ENCODE measurements at places on chromosomes 6 and 20.
A peak's percentile ranks its signal among the peaks of the same experiment; 100 is the strongest.

DNA sequence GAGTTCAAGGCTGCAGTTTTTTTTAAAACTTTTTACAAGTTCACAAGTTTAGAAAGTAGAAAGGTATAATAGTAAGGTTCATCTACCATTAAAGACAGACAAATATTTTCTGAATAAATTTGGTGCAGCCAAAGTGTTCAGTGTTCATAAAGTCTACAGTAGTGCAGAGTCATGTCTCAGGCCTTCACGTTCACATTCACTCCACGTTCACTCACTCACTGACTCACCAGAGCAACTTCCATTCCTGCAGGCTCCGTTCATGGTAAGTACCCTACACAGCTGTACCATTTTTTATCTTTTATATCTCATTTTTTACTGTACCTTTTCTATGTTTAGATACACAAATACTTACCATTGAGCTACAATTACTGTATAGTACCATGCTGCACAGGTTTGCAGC is 67.6 kb downstream of the B4GALT5 start:
- DNase-seq = no peak

GRCh38 chr20:50020288-50020687 is 37.5 kb downstream of the SNAI1 start:
- DNase-seq = no peak

- no peak for DNase-seq
Measured at GRCh38 chr6:91485047-91485446, 898.2 kb upstream of the MAP3K7 start.

- DNase-seq = no peak
Measured at GRCh38 chr6:67210450-67210849, 1424.6 kb upstream of the ADGRB3 start.

DNA sequence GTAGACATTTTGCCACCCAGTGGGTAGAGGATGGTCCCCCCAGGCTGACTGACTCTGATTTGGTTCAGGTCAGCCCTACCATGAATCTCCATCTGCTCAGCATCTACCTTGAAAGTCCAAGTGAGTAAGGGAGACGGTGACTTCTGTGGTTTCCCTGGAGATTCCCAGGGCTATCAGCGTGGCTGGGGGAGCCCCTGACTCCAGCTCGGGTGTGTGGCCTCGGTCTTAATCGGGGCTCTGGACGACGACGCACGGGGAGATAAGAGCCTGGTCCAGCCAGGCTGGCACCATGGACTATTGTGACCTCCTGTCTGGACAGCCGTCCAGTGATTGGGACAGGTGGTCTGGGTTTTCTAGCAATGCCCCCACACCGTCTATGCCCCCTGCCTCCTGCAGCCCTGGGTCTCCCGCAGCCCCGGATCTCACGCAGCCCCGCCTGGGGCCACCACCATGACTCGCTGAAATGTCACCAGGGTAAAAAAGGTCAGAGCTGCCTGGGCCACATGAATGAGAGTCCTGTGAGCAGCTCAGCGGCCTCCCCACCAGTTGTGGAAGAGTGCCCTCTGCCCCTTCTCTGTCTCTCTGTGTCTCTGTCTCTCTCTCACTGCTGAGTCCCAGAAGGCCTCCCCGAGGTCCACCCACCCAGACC is 47.1 kb upstream of the GATA5 start:
- no peak for DNase-seq

GRCh38 chr6:16936893-16937292 is 165.0 kb upstream of the STMND1 start:
- no peak for DNase-seq

- DNase-seq = no peak
Measured at GRCh38 chr20:53635221-53635620, 41.6 kb upstream of the ZNF217 start.

- DNase-seq = no peak
Measured at GRCh38 chr20:13756551-13756950, 28.2 kb downstream of the ESF1 start.

- DNase-seq = no peak
Measured at GRCh38 chr6:96002576-96002910, 13.2 kb upstream of the FUT9 start.

- DNase-seq = no peak
Measured at GRCh38 chr6:136084403-136084802, 165.7 kb downstream of the MTFR2 start.

DNA sequence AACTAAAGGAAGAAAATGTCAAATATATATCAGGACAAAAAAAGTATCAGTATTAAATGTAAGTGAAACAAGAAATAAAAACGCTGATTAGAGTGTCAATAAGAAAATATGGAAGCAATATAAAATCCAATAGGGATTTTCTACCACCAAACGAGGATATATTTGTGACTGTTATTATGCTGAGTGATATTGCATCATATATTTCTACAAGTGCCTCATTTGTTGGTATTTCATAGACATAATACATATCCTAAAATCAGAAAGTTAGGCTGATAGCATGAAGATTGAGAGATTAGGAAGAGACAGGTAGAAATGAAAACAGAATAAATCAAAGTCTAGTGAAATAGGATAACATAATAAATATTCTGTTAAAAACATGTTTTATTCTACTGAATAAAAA is 429.2 kb upstream of the IRAK1BP1 start:
- no peak for DNase-seq

GRCh38 chr6:164035900-164036485 is 621.5 kb downstream of the QKI start:
- DNase-seq = no peak

- DNase-seq = no peak
Measured at GRCh38 chr6:22142856-22143255, 154.0 kb downstream of the PRL start.

- no peak for DNase-seq
Measured at GRCh38 chr20:21214431-21214830, 88.5 kb downstream of the KIZ start.

- no peak for DNase-seq
Measured at GRCh38 chr20:53395188-53395923, 198.3 kb downstream of the ZNF217 start.

DNA sequence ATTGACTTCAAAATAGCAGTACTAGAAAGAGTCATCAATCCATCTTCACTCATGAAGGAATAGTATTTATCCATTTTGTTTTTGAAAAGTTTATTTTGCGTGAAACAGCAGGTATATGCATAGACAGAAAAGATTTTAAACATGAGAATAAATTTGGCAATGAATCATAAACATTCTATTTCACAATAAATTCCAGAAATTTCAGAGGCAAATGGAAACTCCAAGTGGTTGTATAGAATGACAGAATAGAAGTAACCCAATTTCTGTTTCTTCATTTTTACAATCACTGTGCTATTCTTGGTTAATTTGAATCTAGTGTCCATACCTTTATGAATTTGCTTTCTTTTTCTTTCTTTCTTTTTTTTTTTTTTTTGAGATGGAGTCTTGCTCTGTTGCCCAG is 173.0 kb upstream of the ECI2 start:
- DNase-seq = no peak

GRCh38 chr6:132768051-132768517 is 10.4 kb upstream of the VNN2 start:
- peak; percentile 5 for DNase-seq

- no peak for DNase-seq
Measured at GRCh38 chr6:40672087-40672486, 84.9 kb upstream of the LRFN2 start.

DNA sequence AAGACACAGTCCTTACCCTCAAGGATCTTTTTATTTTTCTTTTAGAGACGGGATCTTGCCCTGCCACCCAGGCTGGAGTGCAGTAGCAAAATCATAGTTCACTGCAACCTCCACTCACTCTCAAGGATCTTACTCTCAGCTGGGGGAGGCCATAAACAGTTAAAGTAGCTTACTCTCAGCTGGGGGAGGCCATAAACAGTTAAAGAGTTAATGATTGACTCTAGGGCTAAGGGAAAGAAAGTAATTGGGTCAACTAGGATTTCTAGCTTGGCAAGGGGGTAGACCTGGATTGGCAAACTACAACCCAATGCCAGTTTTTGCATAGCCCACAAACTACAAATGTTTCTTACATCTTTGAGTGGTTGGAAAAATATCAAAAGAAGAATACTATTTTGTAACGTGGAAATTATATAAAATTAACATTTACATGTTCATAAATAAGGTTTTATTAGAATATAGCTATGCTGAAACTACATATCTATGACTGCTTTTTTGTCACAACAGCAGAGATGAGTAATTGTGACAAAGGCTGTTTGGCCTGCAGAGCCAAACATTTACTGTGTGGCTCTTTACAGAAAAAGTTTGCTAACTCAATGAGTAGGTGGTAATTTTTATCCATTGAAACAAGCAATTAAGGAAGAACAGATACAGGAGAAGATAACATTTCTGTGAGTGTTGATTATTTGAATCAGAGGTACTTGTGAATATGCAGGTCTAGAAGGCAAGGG is 46.4 kb downstream of the PTPRA start:
- no peak for DNase-seq

GRCh38 chr6:57469072-57469471 is 151.6 kb downstream of the PRIM2 start:
- DNase-seq = no peak

DNA sequence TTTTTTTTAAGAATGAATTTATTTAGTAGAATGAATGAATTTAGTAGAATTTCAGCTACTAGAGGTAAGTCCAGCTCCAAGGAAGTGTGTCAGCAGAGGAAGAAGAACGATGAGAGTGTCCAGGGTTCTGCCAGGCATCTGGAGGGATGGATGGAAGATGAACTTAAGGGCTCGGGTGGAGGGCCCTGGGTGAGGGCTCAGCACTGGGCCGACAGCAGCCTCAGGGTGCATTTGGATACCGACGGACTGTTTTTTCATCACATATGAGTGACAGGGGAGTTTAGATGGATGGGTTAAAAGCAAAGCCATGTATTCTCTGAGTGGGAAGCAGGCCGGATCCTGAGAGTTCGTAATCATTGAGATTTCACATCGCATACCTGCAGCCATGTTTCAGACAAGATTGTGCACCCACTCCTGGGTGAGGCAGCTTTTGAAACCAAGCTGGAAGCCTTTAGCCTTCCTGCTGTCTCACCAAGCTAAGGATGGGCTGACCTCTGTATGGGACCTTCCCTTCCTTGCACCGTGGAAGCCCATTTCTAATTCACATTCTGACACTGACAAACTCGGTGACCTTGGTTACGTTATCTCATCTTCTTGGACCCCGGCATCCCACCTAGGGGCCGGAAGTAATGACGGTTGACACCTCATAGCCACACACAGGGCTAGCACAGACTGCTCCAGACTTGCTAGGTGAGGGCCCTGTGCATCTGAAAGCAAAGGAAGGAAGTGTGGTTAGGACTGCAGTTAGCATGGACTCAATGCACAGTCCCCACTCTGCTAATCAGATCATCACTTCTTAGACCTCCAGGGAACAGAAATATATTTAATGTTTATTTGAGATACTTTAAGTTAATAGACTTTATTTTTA is 228.5 kb downstream of the SLC24A3 start:
- no peak for DNase-seq

GRCh38 chr6:157229132-157229618 is 94.1 kb downstream of the TMEM242 start:
- DNase-seq = no peak

GRCh38 chr6:106981926-106982325 is 7.4 kb upstream of the CD24 start:
- DNase-seq = no peak

DNA sequence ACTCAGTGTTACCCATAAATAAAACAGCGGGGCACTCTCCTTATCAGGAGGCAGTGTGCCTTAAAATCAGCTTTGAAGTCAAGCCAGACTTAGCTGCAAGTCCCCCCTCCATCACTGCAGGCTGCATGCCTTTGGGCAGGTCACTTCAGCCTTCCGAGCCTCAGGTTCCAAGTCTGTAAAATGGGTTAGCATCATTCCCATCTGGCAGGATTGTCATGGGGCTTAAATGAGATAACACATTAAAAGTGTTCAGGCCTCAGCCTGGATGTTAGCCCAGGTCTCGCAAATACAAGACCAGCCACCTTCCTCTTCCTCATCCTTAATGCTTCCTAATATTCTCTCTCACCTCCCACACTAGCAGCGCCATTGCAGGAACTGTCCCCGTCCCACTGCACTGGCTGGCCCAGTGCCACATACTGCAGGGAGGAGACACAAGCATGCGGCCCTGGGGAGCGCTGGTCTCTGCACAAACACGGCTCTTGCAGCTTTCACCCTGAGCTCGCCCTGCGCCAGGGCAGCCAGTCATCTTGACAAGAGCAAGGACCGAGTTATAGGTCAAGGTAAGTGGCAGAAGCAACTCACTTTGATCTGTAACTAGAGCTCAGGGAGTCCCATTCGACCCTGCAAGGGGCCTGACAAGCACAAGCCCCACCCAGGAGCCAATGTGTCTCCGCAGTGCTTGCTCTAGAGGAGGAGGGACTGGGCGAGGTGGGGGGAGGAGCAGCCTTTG is 564.6 kb upstream of the AGPAT4 start:
- no peak for DNase-seq

DNA sequence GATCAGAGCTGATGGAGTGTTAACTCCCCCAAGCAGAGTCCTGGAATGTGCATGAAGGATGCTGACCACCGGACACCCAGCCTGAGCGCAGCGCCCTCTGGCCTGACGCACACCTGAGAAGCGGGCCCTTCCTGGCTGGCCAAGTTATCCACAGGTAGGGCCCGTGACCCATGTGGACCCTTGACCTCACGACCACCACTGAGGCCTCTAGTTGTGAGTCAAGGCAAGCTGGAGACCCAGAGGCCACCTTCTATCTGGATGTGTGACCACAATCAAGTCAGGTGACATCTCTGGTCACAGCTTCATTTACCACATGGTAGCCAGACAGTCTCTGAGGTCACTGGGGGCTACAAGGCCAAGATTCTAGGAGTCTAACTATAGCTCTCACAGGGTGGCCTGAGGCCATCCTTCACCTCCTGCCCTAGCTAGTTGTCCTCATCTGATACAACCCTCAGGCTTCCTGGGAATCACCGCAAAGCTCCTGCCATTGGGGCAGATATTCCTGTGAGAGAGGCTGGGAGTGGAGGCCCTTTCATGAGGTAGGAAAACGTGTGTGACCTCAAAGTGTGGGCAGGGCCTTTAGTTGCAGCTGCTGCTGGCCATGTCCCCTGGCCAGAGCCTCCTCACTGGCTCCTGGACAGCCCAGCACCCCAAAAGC is 53.1 kb downstream of the DSTN start:
- no peak for DNase-seq

GRCh38 chr6:169724494-169725124 is at the start of gene PHF10:
TSS of gene PHF10 (minus strand) at chr6:169724500. CDS start at chr6:169723931, 569 bp downstream.
- DNase-seq = peak; percentile 80

DNA sequence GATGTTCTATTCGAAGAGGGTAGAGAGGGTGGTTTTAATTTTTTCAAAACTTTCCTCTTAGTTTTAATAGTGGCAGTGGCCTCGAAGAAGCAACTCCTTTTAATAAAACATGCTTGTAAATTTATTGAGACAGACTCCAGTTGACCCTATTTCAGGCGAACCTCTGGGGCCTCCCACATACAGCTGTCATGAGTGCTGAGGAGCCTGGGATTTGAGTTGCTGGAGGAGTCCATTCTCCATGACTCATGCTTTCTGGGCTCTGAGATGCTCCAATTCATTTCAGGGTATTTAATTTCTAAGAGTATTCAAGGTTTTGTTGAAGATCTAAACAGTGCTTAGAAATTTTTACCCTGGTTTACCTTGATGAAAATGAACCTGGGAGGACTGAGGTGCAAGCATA is 580.4 kb downstream of the CBLN4 start:
- DNase-seq = no peak

GRCh38 chr6:167210375-167211294 is 52.9 kb upstream of the GPR31 start:
- DNase-seq = no peak

- no peak for DNase-seq
Measured at GRCh38 chr6:87654875-87655454, 47.1 kb downstream of the AKIRIN2 start.

GRCh38 chr6:138609801-138610430 is 110.6 kb upstream of the NHSL1 start:
- DNase-seq = no peak

GRCh38 chr6:109263873-109264700 is 118.2 kb downstream of the CD164 start:
- no peak for DNase-seq

- no peak for DNase-seq
Measured at GRCh38 chr6:56366141-56366852, 118.9 kb upstream of the COL21A1 start.
